HFFc6 (cell line): ENCODE measurements at places on chromosomes 3 and 15. TPM values are rescaled to one million over a fixed set of nuclear protein-coding genes. Genes with fewer than 3 reads are reported as not detected.

GRCh38 chr3:111809186-111809585 is 49.9 kb upstream of the PHLDB2 start:
- peak; percentile 52 for DNase-seq
- no peaks in the 10 kb centered on the region for H3K36me3 ChIP-seq
- H3K27me3 ChIP-seq, result no peaks in the 10 kb centered on the region; the same call in 1 of the 2 replicates

GRCh38 chr3:181899702-181900101 is 188.0 kb downstream of the SOX2 start:
- H3K27ac ChIP-seq, result no peak overlapping the region
- no peak overlapping the region for H3K4me3 ChIP-seq
- peaks cover 2% of the 10 kb centered on the region; the same call in 1 of the 2 replicates for H3K27me3 ChIP-seq

GRCh38 chr15:92822216-92823144 is 77.6 kb upstream of the CHD2 start:
- H3K36me3 ChIP-seq, result no peaks in the 10 kb centered on the region
- H3K27ac ChIP-seq, result peak overlapping the region; percentile 80

DNA sequence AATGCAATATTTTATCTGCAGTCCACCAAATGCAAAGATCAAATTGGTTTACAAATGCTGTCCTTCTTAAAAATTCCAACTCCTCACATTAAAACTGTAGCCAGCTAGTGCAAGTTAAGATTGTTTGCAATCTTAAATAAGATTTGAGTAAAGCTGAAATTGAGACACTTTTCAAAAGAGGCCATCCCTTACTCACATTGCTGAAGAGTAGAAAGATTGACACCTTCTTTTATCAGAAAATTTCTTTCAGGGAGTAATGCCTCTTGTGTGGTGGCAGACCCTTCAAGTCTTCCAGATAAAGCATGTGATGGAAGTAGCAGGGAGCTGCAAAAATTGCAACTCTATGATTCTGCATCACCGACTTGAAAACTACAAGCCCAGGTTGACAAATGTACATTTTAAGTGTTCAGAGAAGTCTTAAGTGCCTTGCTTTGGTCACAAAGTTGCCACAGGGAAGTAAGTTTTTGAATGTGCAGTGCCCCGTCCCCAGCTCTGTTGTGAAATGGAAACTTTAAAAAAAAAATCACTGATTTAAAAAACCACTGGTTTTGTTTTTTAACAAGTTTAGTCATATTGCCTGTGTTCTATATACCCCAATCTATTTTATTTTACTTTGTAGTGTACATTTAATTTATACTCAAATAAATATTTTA is 12.6 kb downstream of the CD86 start:
- no peak for DNase-seq
- no peaks in the 10 kb centered on the region for H3K4me1 ChIP-seq

- DNase-seq, result peak; percentile 30
- no peak overlapping the region; the same call in 1 of the 2 replicates for H3K4me3 ChIP-seq
- H3K27ac ChIP-seq, result no peak overlapping the region
- H3K27me3 ChIP-seq, result peaks cover 1% of the 10 kb centered on the region
- H3K36me3 ChIP-seq, result no peaks in the 10 kb centered on the region
Observed at GRCh38 chr15:84863565-84864443, 20.7 kb upstream of the SLC28A1 start.

DNA sequence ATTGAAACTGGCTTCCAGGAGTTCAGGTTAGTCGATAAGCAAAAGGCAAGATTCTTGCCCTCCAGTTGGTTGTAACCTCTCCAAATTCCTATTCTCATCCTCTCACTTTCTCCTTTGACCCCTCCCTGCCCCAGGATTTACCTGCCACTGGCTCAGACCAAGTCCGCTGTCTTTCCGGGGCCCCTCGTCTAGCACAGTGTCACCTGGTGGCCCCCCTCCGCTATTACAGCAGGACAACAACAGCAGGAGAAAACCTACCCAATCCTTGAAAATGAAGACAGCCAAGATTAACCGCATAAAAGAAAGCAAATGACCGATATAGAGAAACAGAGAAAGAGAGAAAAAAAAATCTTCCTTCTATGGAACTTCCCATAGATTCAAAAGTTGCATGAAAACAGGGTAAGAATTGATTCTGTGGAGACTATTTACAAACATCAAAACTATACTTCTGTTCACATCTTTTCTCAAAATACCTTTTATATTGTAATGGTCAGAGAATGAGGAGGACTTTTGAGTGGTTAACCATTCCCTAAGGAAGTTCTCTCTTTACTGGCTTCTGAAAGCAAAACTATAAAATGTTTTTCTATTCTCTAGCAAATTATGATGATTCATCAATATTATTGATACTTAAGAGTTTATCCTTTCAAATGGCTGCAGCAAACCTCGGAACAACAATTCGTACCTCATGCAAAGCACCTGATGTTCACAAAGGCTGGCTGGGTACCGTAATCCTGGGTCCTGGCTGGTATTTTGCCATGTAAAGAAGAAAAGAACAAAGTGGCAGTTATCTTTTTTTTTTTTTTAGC is 10.0 kb upstream of the ST8SIA2 start:
- peaks cover 15% of the 10 kb centered on the region for H3K4me1 ChIP-seq
- H3K36me3 ChIP-seq, result 0 out of 2 replicates have a peak, but pooled peaks cover 6% of the 10 kb centered on the region
- no peak for DNase-seq
- no peak overlapping the region for H3K4me3 ChIP-seq

GRCh38 chr15:98070137-98070536 is 109.6 kb downstream of the ARRDC4 start:
- peak overlapping the region; percentile 6; the same call in 1 of the 2 replicates for H3K4me3 ChIP-seq
- H3K4me1 ChIP-seq, result peaks cover 93% of the 10 kb centered on the region

The IQCH gene
- total RNA-seq, result 1.1 to 1.9 TPM (median 1.8 TPM) in 3 replicates

The SPINK8 gene
- not detected in 2 replicates for total RNA-seq

The TIMP4 gene
- 0.18 to 1.2 TPM (median 0.23 TPM) in 3 replicates for total RNA-seq
